Activated naive CD8-positive, alpha-beta T cell treated with anti-CD3 and anti-CD28 coated beads for 36 hours (primary cell): ENCODE measurements at places on chromosomes 6 and 20.

DNA sequence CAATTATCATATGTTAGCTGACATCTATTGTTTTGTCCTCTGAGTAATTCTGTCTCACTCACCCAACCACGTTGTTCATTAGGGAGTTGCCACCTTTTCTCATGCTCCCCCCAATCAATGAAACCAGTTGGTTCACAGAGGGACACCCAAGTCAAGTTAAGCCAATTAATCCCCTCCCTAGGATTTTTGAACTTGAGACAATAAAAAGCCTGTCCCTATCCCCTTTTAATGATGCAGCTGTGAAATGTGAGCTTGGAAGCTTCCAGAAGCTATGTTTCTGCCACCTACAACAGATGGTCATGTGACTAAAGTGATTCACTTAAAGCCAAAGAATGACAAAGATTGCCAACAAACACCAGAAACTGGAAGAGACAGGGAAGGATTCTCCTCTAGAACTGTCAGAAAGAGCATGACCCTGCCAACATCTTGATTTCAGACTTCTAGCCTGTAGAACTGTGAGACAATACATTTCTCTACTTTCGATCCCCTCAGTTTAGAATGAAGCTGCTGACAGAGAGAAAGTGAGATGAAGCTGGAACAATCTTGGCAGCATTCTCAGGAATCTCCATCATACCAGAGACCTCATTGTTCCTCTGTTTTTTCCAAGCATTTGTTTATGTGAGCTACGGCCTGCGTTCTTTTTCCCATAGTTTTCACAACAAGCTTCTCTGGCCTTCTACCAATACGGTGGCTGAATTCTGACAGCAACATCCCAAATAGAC is 57.8 kb upstream of the TPD52L1 start:
- DNase-seq = no peak

- no peak for DNase-seq
Measured at GRCh38 chr20:57139342-57140093, 126.9 kb downstream of the BMP7 start.

DNA sequence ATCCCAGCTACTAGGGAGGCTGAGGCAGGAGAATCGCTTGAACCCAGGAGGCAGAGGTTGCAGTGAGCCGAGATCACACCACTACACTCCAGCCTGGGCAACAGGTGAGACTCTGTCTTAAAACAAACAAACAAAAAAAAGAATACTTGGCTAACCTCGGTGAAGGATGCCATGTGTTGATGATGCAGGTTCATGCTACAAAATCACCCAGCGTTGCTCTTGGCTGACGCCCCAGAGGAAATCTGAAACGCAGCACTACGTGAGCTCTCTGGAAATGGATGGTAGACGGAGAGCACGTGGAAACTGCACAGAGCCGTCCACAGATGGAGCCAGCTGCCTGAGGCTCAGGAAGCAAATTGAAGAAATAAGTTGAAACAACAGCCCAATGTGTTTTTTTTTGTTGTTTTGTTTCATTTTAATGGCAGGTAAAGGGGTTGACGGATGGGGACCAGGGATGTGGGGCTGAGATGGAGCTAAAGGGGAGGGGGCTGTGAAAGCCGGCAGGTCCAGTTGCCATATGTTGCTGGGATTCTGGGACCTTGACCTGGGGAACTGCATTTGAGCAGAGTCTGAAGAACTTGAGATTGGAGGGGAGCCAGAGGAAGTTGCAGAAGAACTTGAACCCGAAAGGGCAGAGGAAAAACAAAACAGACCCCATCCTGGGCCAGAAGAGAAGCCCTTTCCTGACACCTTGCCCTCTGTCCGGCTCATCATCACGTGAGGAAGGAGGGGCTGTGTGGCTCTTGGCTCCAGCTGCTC is 12.8 kb upstream of the MANBAL start:
- peak; percentile 9 for DNase-seq

- no peak for DNase-seq
Measured at GRCh38 chr6:154791556-154792317, 58.5 kb downstream of the SCAF8 start.

GRCh38 chr20:14957402-14957801 is 620.0 kb upstream of the FLRT3 start:
- no peak for DNase-seq

DNA sequence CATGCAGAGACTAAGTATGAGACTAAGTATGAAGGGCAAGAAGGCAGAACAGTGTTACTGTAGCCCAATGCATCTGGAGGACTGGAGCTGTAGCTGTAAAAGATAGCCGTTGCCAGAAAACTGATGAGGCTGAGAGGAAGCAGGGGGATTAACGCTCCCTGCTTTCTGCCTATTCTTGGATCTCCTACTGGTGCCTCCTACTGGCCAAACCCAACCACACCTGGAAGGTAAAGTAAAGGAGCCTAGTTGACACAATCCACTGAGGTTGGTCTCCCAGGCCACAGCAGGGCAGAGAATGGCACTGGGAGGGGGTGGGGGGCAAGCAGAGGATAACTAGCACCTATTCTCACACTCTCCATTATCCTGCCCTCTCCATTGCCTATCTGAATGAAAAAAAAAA is 105.0 kb upstream of the MRPS10 start:
- DNase-seq = no peak

GRCh38 chr6:151442371-151442770 is 9.6 kb downstream of the RMND1 start:
- DNase-seq = no peak

- DNase-seq = no peak
Measured at GRCh38 chr6:167053895-167054530, 54.8 kb downstream of the CEP43 start.

GRCh38 chr20:46349035-46349741 is 40.9 kb upstream of the CDH22 start:
- DNase-seq = peak; percentile 48

DNA sequence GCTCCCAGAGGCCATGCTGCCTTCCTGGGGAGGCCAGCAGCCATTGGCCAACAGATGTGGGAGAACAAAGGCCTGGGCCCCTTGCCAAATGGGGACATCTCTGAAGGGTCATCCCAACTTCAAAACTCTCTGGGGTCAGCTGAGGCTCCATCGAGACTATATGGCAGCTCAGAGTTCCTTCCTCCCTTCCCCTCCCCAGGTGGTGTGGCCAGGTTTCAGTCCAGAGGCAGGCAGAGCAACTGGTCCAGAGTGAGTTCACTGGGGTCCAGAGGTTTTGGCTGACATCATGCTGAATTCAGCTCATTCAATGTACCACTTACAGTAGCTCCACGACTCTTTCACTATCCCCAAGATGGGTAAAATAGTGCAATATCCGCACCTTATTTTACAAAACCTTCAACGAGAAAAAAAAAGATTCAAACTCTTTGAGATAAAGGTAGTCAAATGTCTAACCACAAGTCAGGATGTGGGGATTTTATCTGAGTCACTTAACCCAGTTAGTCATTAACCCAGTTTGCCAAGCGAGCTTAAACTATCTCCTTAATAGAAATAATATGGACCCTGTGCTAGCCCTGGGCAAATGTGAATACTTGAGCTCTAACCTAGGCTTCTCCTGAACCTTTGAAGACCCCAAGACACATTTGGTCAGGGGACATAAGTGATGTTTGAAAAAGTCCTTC is 108.4 kb upstream of the PLEKHG1 start:
- peak; percentile 11 for DNase-seq

DNA sequence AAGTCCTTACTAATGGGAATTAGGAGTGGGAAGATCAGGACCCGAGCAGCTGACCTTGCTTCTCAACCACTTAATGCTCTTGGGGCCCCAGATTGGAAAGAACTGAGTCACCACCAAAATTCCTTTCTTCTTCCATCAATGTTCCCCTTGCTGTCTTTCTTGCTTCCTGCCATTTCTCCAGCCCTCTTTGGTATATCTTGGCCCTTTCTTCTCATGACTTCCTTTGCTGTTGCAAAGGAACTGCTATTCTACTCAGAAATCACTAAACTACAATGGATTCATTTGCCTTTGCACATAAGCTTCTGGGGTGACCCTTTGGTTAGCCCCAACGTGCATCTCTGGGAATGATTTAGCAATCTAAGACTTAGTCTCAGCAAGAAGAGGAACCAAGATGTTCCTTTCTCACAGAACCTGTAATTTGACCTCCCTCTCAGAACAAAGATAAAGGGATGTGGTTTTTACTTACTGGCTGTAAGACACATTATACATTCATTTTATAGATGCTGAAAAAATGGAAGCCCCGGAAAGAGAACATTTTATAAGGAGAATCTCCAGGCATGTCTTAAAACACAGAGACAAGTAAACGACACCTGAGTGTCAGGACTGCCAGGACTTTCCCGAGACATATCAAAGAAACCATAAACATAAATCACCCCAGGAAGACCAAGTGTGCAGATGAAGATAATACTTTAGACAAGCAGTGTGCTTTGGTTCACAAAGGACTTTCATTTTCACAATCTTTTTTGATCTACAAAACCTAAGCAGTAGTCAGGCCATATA is 99.0 kb upstream of the TNFAIP3 start:
- DNase-seq = no peak

DNA sequence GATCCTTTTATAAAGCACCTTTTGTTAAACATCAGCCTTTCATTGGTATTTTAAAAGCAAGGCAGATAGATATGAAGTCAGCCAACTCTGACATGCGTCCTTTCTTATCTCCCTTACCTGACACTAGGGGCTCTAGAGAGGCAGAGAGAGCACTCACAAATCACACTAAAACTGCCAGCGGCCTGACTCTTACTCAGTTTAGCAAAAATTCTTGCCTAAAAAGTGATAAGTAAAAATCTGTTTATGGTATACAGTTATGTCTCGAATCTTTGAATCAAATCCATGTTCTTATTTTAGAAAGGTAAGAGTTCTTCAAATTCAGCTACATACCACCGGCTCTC is 10.4 kb upstream of the TDRD6 start:
- no peak for DNase-seq

DNA sequence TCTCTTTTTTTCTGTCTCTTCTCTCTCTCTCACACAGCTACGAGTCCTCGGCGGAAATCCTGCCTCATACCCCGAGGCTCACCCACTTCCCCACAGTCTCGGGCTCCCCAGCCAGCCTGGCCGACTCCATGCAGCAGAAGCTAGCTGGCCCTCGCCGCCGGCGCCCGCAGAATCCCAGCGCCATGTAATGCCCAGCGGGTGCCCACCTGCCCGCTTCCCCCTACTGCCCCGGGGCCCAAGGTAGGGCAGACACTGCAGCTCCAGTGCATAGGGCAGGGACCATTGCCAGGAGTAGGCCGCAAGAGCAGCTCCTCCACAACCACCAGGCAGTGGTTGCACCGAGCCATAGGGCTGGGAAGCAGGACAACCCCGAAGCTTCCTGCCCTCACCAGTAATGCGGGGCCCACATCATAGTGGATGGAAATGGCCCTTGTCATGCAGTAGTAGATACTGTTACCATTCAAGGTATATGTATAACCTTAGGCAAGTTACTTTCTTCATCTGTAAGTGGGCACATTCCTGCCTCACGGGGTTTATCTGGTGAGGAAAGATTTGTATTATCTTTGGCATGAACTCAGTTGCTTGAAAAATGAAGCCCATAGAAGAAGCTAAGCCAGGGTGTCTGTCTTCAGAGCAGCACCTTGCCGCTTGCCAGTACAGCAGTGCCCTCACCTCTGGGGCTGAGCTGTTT is 36.9 kb upstream of the ID1 start:
- DNase-seq = no peak

DNA sequence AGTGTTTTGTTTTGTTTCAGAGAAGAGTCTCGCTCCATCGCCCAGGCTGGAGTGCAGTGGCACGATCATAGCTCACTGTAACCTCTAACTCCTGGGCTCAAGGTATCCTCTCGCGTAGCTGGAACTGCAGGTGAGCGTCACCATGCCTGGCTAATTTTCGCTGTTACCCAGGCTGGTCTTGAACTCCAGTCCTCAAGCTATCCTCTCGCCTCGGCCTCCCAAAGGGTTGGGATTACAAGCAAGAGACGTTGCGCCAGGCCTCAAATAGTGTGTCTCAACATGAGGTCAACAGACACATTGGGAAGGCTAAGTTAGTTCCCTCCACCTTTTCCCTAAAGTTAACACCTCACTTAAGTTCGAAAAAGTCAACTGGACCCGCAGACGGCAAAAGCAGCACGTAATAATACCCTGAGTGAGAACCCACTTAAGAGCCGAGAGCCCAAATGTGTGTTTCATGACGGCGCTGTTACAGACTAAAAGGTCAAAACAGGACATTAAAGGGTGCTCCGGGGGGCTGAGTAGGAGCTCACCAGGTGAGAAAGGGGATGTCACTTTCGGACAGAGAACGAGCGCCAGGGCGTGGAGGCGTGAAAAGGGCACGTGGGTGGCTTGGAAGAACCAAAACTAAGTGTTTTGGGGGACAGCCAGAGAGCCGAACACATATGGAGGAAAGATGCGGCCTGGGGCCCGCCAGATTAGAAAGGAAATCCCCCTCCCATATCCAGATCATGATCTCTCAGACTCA is 499 bp downstream of the TTI1 start:
- peak; percentile 66 for DNase-seq

DNA sequence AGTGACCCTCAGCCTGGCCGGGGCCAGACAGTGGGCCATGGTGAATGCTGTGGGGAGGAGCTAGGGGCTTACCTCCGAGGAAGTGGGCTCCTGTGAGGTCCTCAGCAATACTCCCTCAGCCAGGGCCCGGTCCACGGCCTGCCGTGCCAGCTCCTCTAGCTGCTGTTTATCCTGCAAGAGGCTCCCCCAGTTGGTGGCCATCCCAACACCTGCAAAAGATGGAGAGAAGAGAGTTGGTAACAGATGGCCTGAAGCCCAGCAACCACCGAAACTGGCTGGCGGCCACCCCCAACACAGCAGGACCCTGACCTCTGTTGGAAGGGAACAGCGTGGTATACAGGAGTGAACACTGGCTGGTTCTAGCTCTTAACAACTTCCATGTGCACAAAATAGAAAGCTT is 4.0 kb downstream of the GSS start:
- no peak for DNase-seq

- no peak for DNase-seq
Measured at GRCh38 chr6:12379181-12379580, 89.0 kb downstream of the EDN1 start.

- no peak for DNase-seq
Measured at GRCh38 chr6:166613027-166613426, 14.0 kb downstream of the RPS6KA2 start.

GRCh38 chr6:36703982-36704381 is 6.4 kb downstream of the RAB44 start:
- no peak for DNase-seq

GRCh38 chr6:131911951-131912350 is 39.2 kb downstream of the CCN2 start:
- DNase-seq = no peak

GRCh38 chr20:32582659-32583580 is 2.2 kb downstream of the NOL4L start:
- peak; percentile 41 for DNase-seq

- DNase-seq = no peak
Measured at GRCh38 chr20:35771367-35771688, 487 bp upstream of the PHF20 start.

DNA sequence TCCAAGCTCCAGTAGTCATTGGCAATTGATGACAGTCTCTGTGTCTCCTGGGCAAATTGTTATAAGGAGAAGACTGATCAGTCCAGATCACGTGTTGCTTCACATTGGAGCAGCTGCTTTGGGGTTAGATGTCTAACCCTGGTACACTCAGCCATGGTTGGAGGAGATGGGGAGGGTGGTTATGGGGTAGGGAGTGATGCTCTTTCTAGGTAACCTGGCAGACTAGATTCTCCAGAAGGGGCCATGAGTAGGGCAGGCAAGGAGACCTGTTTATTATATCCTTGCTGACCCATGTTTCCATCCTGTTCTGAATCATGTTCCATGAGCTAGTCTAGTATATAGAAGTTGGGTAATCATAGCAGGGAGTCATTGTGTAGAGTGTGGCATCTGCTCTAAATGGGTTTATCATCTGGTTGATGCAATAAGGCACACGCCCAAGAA is 50.8 kb upstream of the BACH2 start:
- peak; percentile 19 for DNase-seq
